ENCODE measurements at places on chromosomes 16 and 17. TPM values are rescaled to one million over a fixed set of nuclear protein-coding genes. Genes with fewer than 3 reads are reported as not detected.

GRB7 gene
- polyA plus RNA-seq, result 4.1 TPM

TNFRSF12A gene
- polyA plus RNA-seq, result 46.9 TPM

CCL17 gene
- polyA plus RNA-seq, result 38.6 TPM

EPN3 gene
- polyA plus RNA-seq, result 5.3 TPM

SLC7A6OS gene
- 12.8 TPM for polyA plus RNA-seq

TMEM170A gene
- polyA plus RNA-seq, result 11.1 TPM

PRSS36 gene
- polyA plus RNA-seq, result 4.3 TPM

AOC3 gene
- 16.0 TPM for polyA plus RNA-seq

GFER gene
- polyA plus RNA-seq, result 28.0 TPM

CTF1 gene
- 3.8 TPM for polyA plus RNA-seq

APOBR gene
- 10.6 TPM for polyA plus RNA-seq

MAPK8IP3 gene
- 129 TPM for polyA plus RNA-seq

AOC2 gene
- polyA plus RNA-seq, result 1.1 TPM

NXN gene
- polyA plus RNA-seq, result 25.7 TPM

EVI2A gene
- polyA plus RNA-seq, result 147 TPM

RAC3 gene
- polyA plus RNA-seq, result 6.9 TPM

CTRB2 gene
- 0.59 TPM for polyA plus RNA-seq

KRT27 gene
- polyA plus RNA-seq, result 1.3 TPM

KRT33B gene
- polyA plus RNA-seq, result 6.1 TPM

CCL4 gene
- polyA plus RNA-seq, result 15.4 TPM

KCTD19 gene
- 0.34 TPM for polyA plus RNA-seq

DCAF7 gene
- polyA plus RNA-seq, result 19.8 TPM

KRTAP1-1 gene
- 0.14 TPM for polyA plus RNA-seq

MYH3 gene
- 18.0 TPM for polyA plus RNA-seq

Measured in thymus (tissue), 14 donors.